ENCODE measurements at places on chromosomes 1 and 21.

GRCh38 chr1:40987439-40988276, 8.2 kb downstream of the CTPS1 start:
- DNase-seq = no peak

GRCh38 chr21:37821786-37822450, 94.3 kb downstream of the KCNJ6 start:
- DNase-seq = no peak

GRCh38 chr1:67085326-67085725, 31.4 kb upstream of the SLC35D1 start:
- no peak for DNase-seq

DNA sequence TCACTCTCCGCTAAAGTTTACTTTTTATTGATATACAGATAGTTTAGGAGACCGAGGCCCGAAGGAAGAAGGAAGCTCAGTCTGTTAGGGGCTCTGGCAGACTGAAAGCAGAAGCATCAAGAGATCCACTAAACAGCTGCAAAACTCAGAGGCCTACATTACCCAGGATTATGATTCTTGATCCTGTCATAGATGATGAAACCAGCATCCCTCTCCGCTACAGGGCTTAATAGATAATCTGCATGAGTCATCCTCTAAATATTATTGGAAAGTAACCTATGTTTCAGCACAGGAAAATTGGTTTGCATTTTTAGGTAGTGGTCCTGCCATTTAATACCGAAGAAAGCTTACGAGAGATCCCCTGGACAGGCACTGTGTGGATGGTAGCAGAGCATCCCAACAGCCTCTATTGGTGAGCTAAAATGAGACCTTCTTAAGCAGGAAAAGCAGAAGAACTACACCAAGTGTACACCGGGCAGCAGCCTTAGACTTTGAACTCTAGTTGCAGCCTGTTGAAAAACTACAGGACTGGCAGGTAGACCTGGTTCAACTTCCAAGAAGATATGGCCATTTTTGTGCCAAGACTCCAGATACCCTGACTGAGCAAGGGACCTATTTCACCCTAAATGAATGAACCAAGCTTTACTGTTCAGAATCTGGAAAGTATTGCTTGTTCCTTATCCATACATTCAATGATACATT, 6.8 kb downstream of the CASQ2 start:
- no peak for DNase-seq

- no peak for DNase-seq
Observed at GRCh38 chr1:100328133-100328532, 24.2 kb upstream of the CDC14A start.

- DNase-seq = no peak
Observed at GRCh38 chr1:14366091-14367018, 232.1 kb upstream of the KAZN start.

DNA sequence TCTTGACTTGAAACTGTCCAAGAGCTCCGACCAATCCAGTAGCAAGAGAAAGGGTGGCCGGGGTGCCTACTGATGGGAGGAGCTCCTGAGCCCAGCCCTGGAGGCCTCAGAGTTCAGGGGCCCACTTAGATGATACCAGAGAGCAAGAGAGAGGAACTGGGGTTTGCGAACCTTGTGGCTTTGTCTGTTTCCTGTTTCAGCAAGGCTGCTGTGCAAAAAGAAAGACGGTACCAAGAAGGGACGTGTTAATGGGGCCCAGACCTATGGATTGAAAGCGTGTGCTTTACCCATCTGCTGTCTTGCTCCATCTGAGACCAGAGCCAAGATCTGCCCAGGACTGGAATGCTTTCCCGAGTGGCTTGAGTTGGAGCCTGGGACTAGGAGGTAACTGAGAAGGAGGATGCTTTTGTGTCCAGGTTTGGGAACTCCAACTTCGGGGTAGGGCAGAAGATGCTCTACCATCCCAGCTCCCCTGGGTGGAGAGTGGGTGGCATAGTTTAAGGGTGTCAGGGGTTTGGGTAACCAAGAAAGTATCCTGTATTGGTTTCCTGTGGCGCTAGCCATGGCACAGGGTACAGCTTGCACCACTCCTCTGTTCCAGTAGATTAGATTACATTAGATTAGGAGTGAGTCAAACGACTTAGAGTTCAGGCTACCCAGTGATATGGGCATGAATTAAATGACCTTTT, at the start of gene TRAF3IP3:
Gene TRAF3IP3 (plus strand): TSS at position 128 of the 689 bp plus-strand sequence. CDS start 3,987 bp downstream, outside the sequence.
- DNase-seq = peak; percentile 36

- DNase-seq = no peak
Observed at GRCh38 chr1:160818207-160818937, 22.4 kb downstream of the LY9 start.

DNA sequence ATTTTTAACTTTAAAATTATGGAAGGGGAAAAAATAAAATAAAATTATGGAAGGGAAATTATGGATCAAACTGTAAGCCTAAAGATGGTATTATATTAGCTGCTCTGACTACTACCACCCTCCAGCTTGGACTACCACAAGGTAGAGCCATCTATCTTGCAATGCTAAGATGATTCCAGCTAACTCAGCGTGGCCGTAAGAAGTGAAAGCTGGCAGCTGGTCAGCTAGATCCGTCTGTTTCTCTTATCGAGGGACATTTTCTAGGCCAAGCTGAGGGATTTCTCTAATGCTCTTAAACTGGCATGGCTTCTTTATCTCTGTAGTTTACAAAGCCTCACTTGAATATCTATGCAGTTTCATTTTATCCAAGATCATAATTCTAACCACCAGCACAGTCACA, 31.5 kb downstream of the LYST start:
- DNase-seq = no peak

DNA sequence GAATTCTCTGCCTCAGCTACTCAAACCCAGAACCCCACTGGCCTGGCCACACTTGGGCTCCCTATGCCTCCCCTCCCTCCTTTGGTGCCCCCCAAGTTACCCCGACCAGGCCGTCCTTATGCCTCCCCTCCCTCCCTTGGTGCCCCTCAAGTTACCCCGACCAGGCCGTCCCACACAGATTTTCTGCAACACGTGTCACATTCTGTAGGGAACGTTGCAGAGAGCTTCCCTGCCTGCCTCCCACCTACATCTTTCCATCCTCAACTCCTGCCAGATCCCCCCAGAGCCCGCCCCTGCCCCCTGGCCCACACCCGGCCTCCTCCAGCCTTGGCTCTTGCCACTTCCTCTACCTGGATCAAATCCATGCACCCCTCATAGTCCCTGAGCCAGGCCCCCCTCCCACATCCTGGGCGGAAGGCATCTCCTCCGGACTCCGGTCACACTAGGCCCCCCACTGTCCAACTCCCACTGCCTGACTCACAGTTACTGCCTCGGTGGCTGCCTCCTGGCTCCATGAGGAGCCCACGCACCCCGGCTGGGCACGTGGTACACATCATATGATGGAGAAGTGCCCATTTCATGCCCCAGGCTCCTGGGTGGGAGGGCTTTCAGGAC, 41.2 kb downstream of the KCNAB2 start:
- no peak for DNase-seq

DNA sequence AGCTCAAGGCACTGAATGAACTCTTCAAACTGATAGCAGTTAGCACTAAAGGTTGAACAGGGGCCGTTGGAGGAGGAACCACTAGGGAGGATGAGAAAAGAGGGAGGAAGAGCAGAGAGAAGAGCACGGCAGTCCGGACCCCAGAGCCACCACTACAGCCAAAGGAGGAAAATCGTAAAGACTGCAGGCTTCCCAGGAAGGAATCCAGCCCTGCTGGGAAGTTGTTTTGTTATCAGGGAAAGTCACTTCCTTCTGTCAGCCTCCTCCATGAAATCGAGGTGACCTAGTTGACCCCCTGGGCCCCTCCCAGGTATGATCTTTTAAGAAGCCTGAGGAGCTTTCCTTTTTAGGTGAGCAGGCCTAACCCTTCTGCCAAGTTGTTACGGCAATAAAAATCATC, 88.2 kb downstream of the PBX1 start:
- DNase-seq = no peak

GRCh38 chr1:21546122-21546825, 37.1 kb downstream of the ALPL start:
- no peak for DNase-seq

DNA sequence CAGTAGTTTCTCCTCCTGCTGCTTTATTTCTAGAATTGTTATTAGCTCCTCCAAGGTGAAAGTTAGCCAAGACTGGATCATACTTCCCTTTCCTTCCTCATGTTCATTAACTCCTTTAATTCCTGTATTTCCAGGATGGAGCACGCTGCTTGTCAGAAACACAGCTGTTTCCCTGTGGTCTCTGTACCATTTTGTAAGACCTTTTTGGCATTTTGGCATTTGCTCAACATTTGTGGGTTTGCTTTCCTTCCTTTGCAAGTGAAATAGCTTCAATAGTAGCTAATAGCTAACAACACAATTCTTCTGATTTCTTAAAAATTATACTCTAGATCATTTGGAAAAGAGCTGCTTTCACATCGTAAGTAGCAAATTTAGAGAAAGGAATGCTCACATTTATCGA, 44.3 kb upstream of the HPDL start:
- DNase-seq = no peak

DNA sequence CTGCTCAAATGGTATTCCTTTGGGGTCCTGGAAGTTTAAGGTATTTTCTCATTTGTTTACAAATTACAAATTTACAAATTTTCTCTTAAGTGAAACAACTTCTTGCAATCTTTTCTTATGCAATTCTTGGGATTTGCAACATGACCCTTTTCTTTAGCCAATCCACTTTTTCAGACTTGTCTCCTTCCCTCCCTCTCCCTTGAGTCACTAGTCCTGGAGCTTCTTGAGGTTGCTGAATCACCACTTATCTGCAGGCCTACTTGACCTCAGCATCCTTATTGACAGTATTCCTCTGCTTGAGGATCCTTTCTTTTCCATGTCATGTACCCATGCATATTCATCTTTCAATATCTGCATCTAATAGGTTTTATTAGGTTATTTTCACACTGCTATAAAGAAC, 302.8 kb upstream of the ADAMTS5 start:
- DNase-seq = no peak

- DNase-seq = no peak
Observed at GRCh38 chr1:184143449-184143848, 91.9 kb downstream of the TSEN15 start.

- DNase-seq = no peak
Observed at GRCh38 chr1:110616587-110616986, 10.4 kb upstream of the KCNA2 start.

DNA sequence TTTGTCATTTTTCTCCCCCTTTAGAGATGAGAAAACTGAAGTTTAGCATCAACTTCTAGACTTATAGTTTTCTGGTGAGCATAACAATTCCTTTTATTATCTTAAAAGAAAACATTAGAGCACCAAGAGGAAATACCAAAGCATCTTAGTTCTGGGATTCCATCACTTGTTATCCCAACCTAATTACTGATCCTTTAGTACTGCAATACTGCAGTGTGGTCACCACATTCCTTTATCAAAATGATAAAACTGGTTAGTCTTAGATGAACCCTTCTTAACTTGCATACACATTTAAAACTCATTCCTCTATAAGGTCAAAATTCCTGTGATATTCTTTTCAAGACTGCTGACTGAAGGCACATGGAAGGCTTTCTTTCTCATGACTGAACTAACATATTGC, 23.1 kb downstream of the SOD1 start:
- no peak for DNase-seq

GRCh38 chr1:157963713-157964112, 29.7 kb upstream of the KIRREL1 start:
- DNase-seq = no peak

- DNase-seq = no peak
Observed at GRCh38 chr21:41659791-41660560, 106.9 kb downstream of the RIPK4 start.

DNA sequence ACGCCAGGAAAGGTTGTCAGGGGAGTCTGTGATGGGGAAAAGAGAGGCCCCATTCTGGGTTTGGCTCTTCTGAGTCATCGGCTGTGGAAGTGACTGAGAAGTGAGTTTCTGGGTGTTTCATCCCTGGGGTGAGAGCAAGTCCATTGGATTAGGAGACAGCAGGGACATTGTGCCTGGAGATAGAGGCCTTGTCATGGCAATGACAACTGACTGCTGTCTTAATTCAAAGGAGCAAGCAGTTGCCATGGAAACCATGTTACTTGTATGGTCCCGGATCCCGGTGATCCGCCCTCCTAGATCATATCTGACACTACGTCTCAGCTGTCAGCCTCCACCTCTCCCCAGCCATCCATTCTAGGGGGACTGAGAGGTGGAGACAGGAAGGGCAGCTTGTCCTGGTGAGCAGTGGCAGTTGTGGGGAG, 34.4 kb downstream of the KIAA0040 start:
- DNase-seq = no peak

- DNase-seq = no peak
Observed at GRCh38 chr21:41993744-41994143, 16.4 kb downstream of the ZBTB21 start.

- no peak for DNase-seq
Observed at GRCh38 chr1:54506594-54506993, 41.4 kb upstream of the ACOT11 start.

- no peak for DNase-seq
Observed at GRCh38 chr1:111204983-111205713, 4.7 kb upstream of the DENND2D start.

- no peak for DNase-seq
Observed at GRCh38 chr1:169648709-169649108, 18.8 kb upstream of the SELP start.

DNA sequence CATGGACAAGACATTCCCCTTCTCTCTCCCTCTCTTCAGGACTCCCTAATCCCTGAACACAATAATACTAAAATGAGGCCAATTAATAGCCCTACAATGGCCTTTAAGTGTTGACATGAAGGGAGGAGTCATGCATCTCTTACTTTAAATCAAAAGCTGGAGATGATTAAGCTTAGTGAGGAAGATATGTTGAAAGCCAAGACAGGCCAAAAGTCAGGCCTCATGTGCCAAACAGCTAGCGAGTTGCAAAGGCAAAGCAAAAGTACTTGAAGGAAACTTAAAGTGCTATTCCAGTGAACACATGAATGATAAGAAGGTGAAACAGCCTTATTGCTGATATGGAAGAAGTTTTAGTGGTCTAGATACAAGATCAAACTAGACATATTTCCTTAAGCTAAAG, 49.5 kb upstream of the CD46 start:
- DNase-seq = no peak

DNA sequence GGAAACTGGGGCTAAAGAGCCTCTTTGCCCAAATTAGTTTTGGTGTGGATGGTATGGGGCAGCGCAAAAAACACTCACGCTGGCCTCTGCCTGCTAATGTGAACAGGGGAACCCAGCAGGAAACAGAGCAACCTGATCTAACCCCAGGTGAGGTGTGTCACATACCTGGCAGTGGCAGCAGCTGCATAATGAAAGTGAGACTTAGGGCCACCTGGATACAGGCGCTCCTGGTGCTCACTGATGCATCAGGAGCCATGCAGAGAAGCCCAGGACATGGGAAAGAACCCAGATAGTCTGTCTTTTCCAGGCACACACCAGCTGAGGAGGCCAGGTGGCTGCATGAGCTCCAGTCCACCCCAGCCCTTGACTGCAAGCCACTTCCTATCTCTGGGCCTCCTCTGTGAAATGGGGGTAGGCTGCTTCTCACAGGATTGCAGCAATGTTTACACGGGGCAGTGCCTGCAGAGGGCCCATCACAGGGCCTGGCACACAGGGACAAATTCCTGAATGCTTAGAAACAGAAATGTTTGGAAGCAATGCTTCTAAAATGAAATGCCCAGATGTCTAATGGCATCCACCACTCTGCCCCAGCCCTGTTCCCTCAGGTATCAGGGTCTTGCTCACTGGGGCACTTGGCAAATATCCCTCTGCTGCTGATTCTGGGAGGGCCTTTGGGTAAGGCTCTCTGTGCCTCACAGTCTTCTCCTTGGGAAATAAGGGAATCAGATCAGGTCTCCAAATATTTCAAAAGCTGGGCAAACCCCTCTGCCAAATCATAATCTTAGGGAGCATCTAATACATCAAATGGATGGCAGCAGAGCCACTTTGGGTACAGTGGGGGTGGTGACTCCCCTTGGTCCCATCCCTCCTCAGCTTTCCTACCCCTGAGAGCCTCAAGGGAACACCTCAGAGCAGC, 19.9 kb downstream of the DHCR24 start:
- no peak for DNase-seq

- DNase-seq = no peak
Observed at GRCh38 chr1:205627956-205628355, 3.9 kb downstream of the ELK4 start.
